ENCODE measurements at places on chromosomes 3 and 15.

DNA sequence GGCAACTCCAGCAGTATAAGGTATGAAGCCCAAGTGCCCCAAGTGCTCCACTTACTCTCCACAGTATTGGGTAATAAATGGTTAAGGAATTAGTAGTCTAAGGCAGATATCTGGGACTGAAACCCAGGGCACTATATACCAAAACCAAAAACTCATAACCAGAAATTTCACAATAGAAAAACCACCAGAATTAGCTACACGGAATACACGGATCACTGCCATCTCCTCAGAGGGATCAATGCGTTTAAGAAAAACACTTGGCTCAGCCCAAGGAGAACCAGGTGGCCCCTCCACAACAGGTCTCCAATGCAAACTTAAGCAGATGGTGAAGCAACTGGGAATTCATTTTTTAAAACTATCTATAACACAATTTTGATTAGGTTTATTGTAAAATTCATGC is 83.6 kb downstream of the FAIM start:
- DNase-seq, result no peak

DNA sequence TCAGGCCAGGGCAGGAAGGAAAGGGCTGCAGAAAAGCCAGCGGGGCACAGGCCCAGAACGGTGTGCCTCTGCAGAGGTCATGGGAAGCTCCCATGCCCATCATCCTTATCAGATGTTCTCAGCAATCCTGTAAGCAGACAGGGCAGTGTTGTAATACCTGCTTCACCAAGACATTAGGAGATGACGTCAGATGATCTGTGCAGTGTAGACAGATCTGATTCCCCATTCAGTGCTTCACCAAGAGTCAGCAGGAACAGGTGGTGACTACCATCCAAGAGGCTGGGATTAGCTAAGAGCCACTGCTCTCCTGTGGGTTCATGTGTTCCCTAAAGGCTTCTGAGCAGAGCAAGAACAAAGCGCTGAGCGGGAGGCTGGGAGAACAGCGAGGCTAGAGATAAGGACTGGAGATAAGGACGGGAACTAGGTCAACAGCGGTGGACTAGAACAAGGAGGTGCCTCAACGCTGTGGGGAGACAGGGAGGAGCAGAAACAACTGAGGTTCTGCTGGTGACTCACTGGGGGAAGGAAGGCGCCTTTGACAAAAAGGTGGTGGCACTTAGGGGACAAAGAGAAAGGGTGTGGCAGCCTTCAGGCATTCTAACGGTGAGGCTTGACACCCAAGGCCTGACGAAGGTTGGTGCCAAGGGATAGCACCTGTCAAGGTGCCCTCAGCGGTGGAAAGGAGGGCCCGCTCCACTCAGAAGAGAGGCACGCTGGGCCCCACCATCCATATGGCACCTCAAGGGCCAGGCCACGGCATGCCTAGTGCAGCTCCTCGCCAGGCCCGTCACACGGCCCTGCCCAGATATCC is 28.4 kb downstream of the CCDC12 start:
- DNase-seq, result peak; percentile 77

- DNase-seq, result no peak
These were observed 5.4 kb upstream of the SENP7 start for GRCh38 chr3:101518421-101518871.

DNA sequence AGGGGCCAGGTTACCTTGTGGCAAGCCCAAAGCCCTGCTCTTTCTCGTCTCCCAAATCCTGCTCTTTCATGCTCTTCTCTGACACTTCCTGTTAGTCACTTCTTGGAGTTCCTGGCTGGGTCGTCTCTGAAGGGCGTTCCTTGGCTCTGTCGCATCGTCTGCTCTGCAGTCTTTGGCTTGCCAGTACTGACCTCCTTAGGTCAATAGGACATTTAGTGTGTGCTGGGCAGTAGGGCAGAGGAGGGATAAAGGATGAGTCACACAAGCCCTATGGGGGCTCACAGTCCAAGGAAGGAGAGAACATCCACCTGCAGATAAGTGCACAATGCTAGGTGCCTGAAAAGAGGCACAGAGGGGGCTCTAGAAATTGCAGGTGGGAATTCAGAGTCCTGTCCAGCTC is 87.5 kb downstream of the FAM43A start:
- no peak for DNase-seq

DNA sequence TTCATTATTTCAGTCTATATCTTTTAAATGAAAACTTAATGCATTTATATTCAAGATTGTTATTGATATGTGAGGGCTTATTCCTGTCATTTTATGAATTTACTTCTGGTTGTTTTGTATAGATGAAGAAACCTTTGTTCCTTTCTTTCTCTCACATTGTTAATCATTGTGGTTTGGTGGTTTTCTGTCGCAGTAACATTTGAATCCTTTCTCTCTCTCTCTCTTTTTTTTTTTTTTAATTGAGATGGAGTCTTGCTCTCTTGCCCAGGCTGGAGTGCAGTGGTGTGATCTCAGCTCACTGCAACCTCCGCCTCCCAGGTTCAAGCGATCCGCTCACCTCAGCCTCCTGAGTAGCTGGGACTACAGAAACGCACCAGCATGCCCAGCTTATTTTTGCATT is 22.1 kb downstream of the AGBL1 start:
- no peak for DNase-seq

GRCh38 chr15:82828075-82828474 is 18.6 kb downstream of the WHAMM start:
- DNase-seq, result no peak
